Hematopoietic multipotent progenitor cell treated with erythropoietin and hydrocortisone succinate and interleukin-3 and kit ligand, for 8 days (in vitro differentiated cells): ENCODE measurements at places on chromosomes 1 and 21.
A peak's percentile ranks its signal among the peaks of the same experiment; 100 is the strongest.

- no peak for DNase-seq
These were observed 32.4 kb downstream of the SPTA1 start for GRCh38 chr1:158654086-158654485.

DNA sequence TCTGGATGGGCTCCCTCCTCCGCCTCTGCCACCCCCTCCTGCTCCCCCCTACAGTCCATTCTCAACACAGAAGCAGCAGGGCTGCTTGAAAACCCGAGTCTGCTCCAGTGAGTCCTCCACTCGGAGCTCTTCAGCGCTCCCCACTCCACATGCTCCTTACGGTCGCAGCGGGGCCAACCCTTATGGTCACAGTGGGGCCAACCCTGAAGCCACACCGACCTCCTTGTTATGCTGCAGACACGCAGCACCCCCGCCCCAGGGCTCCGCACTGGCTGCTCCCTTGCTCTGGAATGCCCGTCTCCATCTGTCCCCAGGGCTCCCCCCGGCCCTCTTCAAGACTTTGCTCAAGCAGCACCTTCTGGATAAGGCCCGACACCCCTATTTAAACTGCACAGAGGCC is 22.6 kb downstream of the GPR157 start:
- no peak for DNase-seq

DNA sequence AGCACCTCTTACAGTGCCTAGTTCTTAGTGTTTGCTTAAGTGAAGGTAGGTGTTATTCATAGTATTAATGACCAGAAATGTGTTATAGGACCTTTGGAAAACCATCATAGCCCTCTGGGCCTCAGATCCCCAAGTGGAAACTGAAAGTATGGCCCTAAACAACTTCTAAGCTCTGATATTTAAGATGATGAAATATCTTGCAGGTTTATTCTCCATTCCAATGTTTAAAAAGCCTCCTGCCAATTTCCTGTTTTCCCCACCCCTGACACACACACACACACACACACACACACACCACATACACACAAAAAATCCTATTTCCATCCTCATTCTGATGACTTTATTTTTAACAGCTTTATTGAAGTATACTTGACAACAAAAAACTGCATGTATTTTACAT is 108.2 kb downstream of the DIRAS3 start:
- no peak for DNase-seq

DNA sequence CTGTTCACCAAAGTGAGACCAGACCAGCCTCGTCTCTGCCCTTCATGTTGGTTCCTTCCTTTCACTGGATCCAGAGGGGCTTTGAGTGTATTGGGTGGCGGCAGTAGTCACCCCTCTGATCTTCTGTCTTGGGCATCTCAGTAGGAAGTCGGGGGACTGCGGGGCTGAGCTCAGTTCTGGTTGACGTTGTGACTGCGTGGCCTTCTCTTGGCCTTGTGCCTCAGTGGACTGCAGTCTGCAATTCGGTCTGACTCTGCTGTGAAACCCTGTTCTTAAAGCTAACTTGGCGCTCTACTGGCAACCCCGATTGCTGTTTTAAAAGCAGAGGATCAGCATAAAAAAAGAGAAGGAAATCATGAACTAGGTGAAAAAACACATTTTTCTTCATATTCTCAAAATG is 56.7 kb downstream of the SLC37A1 start:
- no peak for DNase-seq

DNA sequence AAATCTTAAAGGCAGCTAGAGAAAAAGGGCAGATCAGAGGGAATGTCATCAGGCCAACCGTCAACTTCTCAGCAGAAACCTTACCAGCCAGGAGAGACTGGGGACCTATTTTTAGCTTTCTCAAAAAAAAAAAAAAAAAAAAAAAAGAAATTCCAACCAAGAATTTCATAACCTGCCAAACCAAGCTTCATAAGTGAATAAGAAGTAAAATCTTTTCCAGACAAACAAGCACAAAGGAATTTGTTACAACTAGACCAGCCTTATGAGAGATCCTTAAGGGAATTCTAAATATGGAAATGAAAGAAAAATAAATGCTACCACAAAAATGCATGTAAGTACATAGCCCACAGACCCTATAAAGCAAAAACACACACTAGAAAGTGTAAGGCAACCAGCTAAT is 267.7 kb downstream of the AKT3 start:
- DNase-seq: no peak

- no peak for DNase-seq
These were observed 3.8 kb upstream of the SELENON start for GRCh38 chr1:25795946-25796810.

DNA sequence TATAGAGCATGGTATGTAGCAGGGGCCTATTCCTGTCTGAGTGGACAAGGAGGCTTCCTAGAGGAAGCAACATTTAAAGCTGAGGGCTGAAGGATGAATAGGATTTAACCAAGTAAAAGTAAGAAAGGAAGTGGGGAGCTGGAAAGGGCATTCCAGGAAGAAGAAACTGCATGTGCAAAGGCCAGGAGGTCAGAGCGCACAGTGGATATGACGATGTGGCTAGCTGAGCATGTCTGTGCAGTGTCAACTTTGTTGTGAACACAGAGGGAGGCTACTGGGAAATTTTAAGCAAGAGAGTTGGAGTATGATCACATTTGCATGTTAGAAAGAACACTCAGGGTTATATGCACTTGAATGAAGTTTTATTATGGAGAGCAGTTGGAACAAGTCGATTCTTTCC is 28.6 kb upstream of the JUN start:
- DNase-seq: no peak

DNA sequence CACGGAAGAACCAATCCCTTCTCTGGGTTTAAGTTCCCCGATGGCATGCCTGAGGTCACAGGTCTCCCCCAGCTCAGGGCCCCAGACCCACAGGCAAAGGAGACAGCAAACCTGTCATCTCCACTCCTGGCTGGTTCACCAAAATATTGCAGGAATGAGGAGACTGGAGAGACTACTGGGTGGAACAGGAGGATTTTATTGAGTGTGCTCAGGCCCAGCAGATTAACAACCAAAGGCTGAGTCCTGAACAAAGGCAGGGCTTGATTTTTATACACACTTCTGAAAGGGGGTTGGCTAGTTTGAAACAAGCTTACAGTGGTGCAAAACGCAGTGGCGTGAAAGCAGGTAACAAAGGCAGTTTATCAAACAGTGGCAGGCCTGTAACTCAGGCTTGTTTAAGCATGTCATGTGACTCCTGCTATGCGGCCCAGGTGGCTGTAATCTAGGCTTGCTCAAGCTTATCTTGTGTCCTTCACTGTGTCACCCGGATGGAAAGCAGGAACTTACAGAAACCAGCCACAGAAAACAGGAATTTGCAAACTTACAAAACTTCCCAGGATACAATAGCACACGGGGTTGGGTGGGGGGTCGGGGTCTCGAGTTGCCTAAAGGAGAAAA is 27.4 kb upstream of the KCNJ15 start:
- peak; percentile 4 for DNase-seq

- no peak for DNase-seq
These were observed 5.7 kb upstream of the MATN1 start for GRCh38 chr1:30728832-30729638.

GRCh38 chr1:176118985-176119384 is 88.1 kb downstream of the COP1 start:
- DNase-seq: no peak
